Activated naive CD4-positive, alpha-beta T cell treated with anti-CD3 and anti-CD28 coated beads, Interleukin-2, amount 50 U/mL, for 72 hours (primary cell): ENCODE measurements at places on chromosomes 2 and 18.

DNA sequence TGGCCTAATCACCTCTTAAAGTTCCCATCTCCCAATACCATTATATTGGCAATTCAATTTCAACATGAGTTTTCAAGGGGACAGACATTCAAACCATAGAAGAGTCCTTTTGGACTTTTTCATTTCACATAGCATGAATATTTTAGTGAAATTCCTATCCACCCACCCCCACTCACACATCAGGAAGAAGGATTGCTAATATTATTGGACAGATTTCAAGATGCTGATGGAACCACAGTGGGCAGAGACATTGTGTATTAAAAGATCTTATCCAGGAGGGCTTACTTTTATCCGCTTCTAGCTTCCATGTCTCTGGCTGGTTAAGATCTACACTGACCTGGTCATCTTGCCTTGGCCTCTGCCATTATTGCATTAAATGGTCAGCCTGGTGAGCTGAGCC, 297.4 kb upstream of the ACVR2A start:
- DNase-seq = no peak

GRCh38 chr2:205387350-205388055, 294.8 kb upstream of the NRP2 start:
- DNase-seq = no peak

DNA sequence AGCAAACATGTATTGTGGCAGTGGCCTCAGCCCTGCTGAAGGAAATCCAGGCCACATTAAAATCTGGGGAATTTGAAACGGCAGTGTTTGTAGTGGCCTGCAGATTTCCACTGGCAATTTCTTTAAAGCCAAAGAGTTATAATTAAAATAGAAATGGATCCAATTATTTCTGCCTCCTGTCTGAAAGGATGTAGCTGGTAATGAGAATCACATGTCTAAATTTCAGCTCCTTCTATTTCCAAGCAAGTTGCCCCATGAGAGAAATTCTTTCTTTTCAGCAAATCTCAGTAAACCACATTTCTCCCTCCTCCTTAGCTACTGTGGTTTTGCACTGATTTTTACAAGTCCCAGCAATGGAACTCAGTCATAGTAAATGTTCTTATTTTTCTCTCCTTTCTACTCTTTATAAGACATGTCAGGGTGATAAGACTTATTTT, 55.4 kb upstream of the ZNF396 start:
- DNase-seq = no peak

DNA sequence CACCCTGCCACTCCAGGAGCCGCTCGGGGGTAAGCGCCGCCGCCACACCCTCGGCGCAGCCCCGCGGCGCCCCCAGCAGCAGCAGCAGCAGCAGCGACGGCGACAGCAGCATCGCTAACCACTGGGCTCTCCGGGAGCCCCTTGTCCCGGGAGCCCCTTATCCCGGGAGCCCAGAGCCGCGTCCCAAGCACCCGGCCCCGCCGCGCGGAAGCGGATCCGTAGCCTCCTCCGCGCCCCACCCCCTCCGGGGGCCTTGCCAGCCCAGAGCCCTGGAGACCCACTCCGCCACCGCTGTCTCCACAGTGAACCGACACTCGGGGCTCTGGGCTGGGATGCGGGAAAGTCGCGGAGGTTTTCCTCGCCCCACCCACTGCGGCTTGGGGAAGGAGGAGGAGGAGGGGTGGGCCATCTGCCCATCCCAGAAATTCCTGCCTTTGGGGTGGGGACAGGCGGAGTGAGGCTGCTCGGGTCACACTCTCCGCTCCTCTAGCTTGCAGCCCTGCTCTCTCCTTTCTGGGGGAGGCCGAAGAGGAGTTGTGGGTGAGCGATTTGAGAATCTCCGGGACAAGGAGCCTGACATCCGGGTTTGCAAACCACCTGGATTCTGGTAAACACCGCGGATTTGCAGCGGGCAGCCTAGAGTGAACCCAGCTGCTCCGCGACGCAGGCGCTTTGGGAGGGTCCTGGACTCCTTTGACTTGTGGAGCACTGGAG, at the start of gene PLA2R1:
Gene PLA2R1, minus strand, starts transcription at position 324 of the 714 bp plus-strand sequence. Its CDS starts 212 bp downstream, at position 112.
- no peak for DNase-seq

- no peak for DNase-seq
Observed at GRCh38 chr2:239337122-239337876, 63.5 kb downstream of the HDAC4 start.

DNA sequence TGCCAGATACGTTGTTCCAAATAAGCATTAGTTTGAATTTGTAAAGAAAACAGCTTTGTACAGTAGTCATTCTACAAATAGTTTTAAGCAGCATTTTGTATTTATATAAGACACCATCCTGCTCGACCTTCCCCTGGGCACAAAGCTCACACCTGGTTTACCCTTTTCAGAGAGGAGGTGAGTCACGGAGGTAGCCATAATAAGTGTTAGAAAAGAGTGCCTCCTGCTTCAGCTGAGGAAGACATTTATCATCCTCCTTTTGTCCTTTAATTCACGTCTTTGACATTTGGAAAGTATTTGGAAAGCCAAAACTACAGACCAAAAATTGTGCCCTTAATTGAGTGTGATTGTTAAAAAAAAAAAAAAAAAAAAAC, 6.8 kb downstream of the RAB12 start:
- DNase-seq = no peak

GRCh38 chr2:64376926-64377325, 77.0 kb upstream of the LGALSL start:
- DNase-seq = no peak

DNA sequence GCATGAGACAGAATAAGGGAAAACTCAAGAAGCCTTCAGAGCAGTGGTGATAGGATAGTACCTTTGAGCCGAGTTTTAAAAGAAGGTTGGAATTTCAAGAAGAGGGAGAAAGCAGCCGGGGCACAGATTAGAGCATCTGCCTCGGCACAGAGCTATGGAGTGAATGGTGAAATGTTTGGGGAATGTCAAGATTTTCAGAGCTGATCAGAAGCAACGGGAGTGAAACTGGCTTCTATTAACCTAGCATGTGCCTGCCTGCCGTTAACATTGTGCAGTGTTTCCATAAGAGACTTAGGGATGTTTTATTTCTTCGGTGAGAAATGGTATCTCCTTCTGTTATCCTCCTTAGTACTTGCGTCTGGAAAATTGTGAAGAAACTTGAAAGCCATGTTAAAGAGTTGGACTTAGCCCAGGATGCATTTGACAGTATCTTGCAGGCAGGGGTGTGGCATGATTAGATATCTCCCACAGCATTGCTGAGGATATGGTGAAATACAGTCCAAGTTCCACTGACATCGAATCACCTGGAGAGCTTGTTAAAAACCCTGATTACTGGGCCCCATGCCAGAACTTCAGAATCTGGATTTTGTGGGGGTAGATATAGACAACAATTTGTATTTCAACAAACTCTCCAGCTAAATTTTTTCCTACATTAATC, 96.8 kb upstream of the PPP1CB start:
- no peak for DNase-seq

DNA sequence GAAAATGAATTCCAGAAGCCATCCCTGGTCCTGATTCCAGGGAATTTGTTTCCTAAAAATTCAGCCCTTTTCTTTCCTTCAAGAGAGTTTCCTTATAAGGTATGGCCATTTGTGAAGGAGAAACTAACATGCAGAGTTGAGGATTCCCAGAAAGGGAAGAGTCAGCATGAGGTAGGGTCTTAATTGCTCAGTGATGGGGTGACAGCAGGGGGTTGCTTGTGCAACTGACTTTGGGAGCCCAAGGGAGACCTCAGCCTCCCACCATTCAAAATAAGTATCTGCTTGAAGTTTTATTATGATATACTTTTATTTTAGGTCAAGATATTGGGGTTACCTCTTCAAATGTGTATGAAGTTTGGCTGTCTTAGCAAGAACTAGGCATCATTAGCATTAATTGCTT, 74.9 kb upstream of the CELF4 start:
- DNase-seq = no peak

DNA sequence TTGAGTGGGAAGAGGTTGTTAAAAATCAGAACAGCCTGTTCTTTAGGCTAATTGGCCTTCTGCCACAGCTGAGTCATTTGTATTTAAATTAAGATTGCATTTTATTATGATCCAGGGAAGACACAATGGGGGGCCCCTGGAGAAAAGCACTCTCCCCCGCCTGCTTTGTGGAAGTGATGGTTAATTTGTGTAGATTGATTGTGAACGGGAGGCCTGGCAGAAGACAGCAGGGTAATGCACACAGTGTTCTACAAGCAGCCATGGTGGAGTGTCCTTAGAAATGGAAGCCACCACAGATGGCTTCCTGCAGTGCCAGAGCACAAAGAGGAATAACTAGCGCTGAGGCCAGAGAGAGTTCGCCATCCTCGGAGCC, 19.6 kb downstream of the RAMP1 start:
- no peak for DNase-seq
